ENCODE measurements at places on chromosomes 16 and 17. TPM values are rescaled to one million over a fixed set of nuclear protein-coding genes. Genes with fewer than 3 reads are reported as not detected.

Gene CDRT15
- not detected for total RNA-seq

Gene NEUROD2
- not detected for total RNA-seq

DNA sequence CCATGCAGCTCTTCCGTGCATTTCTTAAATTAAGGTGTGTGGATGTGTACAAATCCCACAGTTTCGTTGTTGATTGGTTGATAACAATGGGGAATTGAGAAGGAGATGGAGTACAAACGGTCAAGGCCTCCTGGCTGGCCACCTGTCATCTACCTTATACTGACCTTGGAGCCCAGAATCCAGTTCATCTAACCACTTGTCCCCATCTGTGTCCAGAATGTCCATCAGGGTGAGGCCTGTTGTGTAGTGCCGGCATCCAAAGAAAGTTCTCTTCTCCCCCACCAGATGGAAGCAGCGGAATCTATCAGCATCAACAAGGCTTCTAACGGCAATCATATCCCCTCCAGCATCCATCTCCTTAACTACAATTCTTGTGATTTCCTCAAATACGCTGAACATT lies 1.5 kb downstream of the GSDMB start:
- DNase-seq, result no peak

- DNase-seq, result no peak
Observed at GRCh38 chr17:14557480-14557879, 256.6 kb downstream of the HS3ST3B1 start.

- DNase-seq, result no peak
Observed at GRCh38 chr16:77789085-77790008, 983 bp downstream of the VAT1L start.

DNA sequence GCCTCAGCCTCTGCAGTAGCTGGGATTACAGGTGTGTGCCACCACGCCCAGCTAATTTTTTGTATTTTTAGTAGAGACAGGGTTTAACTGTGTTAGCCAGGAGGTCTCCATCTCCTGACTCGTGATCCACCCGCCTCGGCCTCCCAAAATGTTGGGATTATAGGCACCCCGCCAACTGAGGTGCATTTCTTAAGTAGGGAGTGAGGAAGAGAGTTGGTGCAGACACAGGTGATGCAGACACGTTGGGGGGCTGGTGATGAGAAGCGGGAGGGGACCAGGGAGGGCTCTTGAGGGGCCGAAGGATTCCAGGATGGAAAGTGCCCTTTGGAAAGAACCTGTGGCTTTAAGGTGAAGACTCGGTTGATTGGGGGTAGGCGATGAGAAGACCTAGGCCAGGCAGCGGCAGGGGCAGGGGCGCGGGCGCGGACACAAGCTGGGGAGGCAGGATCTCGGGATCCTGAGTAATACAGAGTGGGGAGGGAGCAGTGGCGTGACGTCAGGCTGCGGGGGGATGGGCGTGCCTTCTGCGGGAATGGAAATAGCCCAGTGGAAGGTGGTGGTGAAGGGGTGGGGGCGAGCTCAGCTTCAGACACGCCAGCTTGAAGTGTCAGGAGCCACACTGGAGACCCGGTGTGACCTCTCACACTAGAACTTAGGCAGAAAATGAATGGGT lies 2.5 kb upstream of the ATP6V0C start:
- no peak for DNase-seq

Data from body of pancreas (tissue), 4 donors.